ENCODE measurements at places on chromosomes 11 and 22.

- no peak for DNase-seq
Observed at GRCh38 chr11:34288492-34288891, 69.3 kb downstream of the ABTB2 start.

GRCh38 chr11:19953336-19953735 is 206.9 kb downstream of the DBX1 start:
- DNase-seq: no peak

DNA sequence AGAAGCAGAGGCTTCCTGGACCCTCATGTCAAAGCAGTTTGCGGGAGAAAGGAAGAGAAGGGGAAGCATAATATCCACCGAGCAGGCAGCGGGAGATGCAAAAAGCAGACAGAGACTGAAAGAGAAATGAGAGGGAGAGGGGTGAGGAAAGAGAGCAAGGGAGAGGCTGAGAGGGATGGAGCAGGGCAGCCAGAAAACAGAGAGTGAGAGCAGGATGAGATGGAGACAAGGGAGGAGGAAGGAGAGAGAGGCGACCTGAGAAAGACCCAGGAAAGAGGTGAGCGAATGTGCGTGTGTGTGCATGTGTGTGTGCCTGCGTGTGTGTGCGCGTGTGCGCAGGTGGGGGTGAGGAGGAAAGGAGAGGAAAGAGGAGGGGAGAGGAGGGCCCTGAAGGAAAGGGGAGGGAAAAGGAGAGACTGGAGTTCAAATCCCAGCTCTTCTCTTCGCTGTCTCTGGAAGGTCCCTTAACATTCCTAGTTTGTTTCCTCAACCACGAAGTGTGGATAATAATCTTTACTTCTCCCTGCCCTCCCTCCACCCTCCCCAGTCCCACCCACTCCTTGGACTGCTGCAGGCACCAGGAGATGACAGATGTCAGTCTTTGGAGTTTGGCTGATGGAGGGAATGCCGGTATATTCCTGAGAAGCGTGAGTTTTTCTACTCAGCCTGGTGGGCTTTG is 67.9 kb downstream of the ISX start:
- no peak for DNase-seq

- no peak for DNase-seq
Observed at GRCh38 chr11:808427-809286, 1.1 kb upstream of the RPLP2 start.

DNA sequence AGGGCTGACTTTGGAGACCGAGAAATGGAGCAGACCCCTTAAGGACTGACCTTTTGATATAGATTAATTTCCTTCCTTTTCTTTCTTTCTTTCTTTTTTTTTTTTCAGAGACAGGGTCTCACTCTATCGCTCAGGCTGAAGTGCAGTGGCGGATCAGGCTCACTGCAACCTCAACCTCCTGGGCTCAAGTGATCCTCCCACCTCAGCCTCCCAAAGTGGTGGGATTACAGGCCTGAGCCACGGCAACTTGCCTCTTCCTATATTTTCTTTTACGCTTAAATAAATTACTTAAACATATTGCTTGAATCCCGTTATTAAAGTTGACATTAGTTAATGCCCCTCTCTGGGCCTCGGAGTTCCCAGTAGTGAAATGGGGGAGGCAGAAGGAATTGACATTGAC is 350 bp upstream of the KCTD14 start:
- no peak for DNase-seq

GRCh38 chr11:126740846-126741245 is 259.7 kb downstream of the KIRREL3 start:
- DNase-seq: no peak

- no peak for DNase-seq
Observed at GRCh38 chr11:60343094-60343704, 16.1 kb downstream of the MS4A6E start.

DNA sequence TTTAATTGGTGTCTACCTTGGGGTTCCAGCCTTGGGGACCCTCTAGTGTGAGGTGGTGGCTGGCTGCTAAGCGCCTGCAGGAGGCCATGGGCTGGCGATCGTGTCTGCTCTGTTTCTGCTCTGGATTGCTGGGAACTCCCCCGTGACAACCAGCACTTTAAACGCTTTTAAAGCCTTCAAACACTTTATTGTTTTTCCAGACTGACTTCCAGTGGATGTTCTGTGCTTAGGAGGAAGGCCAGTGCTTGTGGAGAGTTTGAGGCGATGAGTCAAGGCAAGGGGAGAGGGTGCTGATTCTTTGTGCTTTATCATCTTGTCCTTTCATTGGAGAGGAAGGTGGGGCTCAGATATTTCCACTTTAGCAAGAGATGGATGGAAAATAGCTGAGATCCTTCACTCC is 81.6 kb downstream of the FLI1 start:
- DNase-seq: no peak

DNA sequence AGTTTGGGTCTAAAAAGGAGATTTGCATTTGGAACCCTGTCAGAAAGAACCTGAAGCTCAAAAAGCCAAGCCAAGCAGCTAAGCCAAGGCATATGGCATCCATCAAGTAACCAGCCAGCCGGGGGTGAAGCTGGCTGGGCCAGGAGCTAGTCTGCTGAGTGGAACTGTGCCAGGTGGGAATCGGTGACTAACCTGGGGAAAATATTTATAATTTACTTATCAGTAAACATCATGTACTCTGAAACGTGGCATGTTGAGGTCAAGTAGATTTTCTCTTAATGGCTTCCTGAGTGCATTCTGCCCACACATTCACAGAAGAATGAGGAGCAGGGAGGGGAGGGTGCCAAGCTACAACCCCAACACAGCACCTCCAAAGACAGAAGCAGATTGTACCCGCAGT is 70.5 kb upstream of the SESN3 start:
- DNase-seq: no peak

DNA sequence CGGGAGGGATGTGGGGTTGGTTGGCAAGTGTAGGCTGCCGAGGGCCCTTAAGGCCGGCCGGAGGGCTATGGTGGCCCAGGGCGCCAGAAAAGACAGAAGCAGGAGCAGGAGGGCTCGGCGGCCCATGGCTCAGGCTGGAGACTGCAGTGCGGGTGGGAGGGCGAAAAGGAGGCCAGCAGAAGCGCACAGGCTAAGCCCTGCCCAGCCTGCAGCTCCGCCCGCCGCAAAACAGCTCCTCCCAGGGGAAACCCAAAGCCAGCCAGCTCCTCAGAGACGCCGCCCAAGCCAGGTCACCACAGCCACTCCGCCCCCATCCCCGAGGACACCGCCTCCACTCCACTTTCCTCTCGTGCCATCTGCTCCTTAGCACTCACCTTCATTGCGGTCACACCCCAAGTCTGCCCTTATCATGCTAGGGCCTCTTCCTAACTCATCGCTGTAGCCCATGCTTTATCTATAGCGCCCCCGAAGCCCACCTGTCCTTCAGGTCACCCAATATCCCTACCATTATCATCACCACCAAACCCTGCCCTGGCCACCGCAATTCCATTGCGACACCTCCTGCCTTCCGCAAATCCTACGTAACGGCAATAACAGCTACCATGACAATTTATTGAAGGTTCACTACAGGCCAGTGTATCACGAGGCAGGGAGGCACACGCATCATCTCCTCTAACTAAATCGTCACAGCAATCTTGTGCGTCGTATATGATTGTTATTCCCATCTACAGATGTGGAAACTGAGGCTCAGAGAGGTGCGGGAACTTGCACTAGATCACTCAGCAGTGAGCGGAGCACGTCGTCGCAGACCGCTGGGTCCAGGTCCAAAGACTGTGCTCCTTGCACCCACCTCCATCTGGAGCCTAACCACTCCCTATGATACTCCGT is at the start of gene PRCP:
Gene PRCP, minus strand, starts transcription at position 154 of the 888 bp plus-strand sequence. Its CDS starts 28 bp downstream, at position 126.
- peak; percentile 94 for DNase-seq

DNA sequence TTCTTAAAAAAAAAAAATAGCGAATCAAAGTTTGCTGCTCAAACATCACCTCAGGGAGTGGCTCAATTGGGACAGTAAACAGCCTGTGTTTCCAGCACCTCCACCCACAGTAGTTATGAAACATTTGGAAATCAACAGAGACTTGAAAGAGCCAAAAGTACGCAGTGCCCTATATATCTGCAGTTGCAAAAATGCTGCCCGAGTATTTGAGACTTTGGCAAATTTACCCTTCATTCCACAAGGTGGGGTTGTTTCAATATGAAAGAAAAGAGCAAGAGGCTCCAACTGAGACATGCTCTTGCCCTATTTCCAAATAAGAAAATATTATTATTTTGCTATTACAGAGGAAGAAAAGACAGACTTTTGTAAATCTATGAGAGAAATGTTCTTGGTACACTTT is 851.1 kb upstream of the RAG2 start:
- no peak for DNase-seq

- no peak for DNase-seq
Observed at GRCh38 chr22:31083923-31084810, 3.0 kb downstream of the SMTN start.

GRCh38 chr11:95450547-95451123 is 219.6 kb upstream of the SESN3 start:
- no peak for DNase-seq

- no peak for DNase-seq
Observed at GRCh38 chr22:30402028-30402765, 5.4 kb downstream of the SEC14L2 start.

DNA sequence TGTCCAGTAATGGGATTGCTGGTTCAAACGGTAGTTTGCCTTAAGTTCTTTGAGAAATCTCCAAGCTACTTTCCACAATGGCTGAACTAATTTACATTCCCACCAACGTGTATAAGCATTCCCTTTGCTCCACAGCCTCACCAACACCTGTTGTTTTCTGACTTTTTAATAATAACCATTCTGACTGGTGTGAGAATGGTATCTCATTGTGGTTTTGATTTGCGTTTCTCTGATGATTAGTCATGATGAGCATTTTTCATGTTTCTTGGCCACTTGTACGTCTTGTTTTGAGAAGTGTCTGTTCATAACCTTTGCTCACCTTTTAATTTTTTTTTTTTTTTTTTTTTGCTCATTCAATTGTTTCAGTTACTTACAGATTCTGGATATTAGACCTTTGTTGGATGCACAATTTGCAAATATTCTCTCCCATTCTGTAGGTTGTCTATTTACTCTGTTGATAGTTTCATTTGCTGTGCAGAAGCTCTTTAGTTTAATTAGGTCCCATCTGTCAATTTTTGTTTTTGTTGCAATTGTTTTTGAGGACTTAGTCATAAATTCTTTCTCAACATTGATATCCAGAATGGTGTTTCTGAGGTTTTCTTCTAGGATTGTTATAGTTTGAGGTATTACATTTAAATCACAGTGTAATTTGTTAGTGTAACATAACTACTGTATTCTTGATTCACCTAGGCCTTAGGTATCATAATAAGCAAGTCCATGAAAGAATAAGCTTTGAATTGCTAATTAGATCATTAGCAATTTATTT is 33.0 kb downstream of the CCDC34 start:
- DNase-seq: no peak

GRCh38 chr11:64128255-64129006 is 37.5 kb downstream of the MACROD1 start:
- no peak for DNase-seq

- DNase-seq: peak; percentile 66
Observed at GRCh38 chr11:88543902-88544655, 206.5 kb upstream of the CTSC start.

DNA sequence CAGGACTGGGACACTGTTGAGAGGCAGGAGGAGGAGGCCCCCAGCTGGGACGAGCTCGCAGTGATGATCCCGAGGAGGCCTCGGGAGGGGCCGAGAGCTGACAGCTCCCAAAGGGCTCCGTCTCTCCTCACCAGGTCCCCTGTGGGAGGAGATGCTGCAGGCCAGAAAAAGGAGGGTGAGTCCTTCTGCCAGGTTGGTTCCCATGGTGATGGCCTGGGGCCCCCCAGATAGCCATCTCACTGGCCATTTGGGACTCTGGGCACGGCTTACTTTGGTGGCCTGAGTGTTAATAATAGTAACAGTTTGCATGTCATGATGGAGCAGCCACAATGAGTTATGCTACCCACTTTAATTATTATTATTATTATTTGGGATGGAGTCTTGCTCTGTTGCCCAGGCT is 18.9 kb downstream of the TRIOBP start:
- no peak for DNase-seq

- DNase-seq: no peak
Observed at GRCh38 chr22:32417906-32418305, 5.9 kb upstream of the RTCB start.

DNA sequence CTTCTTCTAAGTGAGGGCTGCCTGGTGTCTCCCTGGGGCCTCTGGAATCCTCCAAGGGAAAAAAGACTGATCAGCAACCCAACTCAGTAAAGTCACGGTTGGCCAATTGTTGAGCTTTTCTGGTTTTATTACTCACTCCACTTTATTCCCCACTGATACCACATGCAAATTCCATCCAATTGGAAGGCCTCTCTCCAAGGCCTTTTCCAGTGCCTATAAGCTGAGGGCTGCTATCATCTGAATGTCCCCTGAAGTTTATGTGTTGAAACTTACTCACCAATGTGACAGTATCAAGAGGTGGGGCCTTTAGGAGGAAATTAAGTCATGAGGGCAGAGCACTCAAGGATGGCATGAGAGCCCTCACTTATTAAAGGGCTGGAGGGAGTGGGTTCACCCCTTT is 463.3 kb downstream of the BUD13 start:
- no peak for DNase-seq

DNA sequence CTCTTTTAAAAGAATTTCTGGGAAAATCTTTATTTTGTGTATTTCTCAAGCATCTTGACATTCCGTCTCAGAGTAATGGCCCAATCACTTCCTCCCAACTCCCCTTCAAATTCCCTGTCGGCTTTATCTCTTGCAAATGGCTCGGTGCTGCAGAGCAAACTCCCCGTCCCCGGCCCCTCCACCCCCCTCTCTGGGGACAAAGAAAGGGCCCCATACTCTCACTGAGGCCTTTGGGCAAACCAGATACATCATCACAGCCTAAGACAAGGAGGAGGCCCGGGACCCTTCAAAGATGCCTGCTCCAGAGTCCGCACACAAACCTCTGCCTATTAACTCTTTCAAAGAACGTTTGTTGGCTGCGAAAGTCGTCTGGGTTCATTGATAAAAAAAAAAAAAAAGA is 3.9 kb upstream of the SMIM38 start:
- no peak for DNase-seq

- no peak for DNase-seq
Observed at GRCh38 chr22:48353116-48353947, 1474.3 kb downstream of the BRD1 start.

DNA sequence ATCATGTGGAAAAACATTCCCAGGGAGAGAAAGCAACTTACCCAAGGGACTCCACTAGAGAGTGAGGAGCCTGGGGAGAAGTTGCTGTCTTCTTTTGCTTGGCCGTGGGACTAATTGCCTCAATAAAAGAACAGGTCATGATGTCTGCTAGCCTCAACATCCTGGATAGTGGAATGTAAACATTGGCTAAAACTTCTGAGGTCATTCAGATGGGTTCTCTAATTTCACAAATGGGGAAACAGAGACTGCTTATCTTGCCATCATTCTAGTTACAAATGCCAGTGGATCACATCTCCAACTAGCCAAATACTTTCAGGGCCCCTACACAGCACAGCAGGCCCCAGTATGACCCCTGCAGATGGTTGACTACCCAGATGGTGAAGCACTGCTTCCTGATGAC is 28.4 kb upstream of the PAMR1 start:
- DNase-seq: no peak

GRCh38 chr22:36026741-36027140 is 1.9 kb downstream of the RBFOX2 start:
- DNase-seq: no peak

GRCh38 chr11:70423523-70424505 is 25.5 kb downstream of the CTTN start:
- DNase-seq: no peak

Measured in T-cell (primary cell).